ENCODE measurements at places on chromosomes 2 and 18.
A peak's percentile ranks its signal among the peaks of the same experiment; 100 is the strongest.

DNA sequence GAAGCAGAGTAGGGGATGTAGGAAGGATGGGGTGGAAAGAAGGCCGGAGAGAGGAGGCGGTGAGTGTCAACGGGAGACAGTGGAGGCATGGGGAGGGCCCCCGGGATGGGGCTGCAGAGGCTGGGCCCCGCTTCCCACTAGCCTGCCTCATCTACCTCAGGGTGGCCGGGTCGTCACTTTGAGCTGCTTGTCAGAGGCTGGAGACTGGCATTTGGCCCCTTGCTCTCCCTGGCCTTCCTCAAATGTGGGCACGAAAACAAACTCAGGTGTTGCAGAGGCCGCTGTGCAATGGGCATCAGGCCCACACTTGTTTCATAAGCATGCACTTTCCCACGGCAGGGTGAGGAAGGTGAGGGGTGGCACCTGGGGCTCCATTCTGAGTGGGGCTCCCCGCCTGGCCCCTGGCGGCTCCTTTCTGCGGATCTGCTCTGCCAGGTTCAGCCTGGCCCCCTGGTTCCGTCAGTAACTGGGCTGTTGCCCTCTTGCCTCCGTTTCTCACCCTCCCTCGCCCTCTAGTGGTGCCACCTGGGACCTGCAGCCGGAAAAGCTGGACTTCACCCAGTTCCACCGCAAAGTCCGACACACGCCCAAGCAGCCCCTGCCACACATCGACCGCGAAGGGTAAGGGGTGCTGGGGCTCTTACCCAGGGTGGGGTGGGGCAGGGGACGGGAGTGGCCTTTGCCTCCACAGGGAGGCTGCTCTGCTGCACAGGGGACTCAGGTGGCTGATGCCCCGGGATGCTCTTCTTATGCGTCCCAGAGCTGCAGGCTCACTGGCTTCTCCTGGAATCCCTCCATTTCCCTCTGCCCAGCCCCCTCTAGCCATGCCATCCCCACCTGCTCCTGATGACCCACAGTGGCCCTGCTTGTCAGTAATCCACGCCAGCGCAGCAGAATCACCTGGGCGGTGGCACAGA is 125.4 kb downstream of the CTIF start:
- DNase-seq, result peak; percentile 90

GRCh38 chr18:44737623-44738022 is 56.9 kb downstream of the SETBP1 start:
- no peak for DNase-seq

DNA sequence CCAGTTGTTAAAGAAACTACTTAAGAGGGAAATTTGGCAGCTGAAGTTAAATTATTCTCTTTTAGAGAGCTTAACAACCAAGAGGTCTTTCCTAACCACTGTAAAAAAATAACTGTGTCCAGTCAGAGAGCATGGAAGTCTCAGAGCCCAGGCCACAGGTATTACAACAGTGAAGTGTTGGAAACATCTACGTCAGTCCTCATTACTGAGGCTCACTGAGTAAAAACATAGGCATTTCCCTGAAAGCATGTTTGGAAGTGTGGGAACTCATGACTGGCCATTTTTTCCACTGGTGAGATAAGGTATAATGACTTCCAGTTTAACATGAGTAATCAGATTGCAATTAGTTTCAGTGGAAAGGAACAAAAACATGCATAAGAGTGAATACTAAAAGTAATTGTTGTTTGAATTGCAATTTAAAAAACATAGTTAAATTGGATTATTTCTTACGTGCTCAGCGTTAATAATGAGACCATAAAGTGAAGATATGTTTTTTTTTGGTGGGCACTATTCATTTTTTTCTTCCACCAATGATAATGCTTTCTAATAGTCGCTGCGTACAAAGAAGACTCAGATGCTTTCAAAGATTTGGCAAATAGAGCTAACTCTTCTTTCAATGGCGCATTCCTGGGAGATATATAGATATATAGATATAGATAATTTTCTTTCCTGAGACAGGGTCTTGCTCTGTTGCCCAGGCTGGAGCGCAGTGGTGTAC is 60.8 kb downstream of the EFEMP1 start:
- peak; percentile 80 for DNase-seq

DNA sequence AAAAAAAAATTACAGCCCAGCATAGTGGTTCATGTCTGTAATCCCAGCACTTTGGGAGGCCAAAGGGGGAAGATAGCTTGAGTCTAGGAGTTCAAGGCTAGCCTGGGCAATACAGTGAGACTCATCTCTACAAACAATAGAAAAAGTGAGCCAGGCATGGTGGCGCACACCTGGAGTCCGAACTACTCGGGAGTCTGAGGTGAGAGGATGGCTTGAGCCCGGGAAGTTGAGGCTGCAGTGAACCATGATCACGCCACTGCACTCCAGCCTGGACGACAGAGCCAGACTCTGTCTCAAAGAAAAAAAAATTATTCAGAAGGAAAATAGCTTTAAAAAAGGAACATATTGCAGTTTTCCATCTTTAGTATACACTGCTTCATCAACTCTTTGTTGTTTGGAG is 47.8 kb downstream of the CYP27C1 start:
- DNase-seq, result no peak

DNA sequence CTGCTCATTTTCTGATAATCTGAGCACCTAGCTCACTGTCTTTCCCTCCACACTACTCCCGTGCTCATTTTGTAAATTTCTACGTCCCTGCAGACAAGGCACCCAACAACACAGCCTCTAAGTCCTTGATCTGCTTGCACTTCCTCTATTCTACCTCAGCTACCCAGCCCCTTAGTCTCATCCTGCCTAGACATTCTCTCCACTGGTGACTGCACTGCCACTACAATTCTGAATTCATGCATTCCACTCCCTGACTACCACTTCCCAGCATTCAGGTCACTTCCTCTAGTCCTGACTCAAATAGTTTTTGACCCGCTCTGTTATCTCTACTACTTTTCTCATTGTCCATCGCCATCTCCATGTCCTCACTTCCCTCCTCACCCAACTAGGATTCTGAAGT is 155.7 kb downstream of the DYM start:
- DNase-seq, result no peak

- peak; percentile 92 for DNase-seq
These were observed at the start of gene CHST10 for GRCh38 chr2:100416935-100417710. CHST10 (minus strand) TSS chr2:100417668; CDS start chr2:100406675, 10,993 bp downstream.

DNA sequence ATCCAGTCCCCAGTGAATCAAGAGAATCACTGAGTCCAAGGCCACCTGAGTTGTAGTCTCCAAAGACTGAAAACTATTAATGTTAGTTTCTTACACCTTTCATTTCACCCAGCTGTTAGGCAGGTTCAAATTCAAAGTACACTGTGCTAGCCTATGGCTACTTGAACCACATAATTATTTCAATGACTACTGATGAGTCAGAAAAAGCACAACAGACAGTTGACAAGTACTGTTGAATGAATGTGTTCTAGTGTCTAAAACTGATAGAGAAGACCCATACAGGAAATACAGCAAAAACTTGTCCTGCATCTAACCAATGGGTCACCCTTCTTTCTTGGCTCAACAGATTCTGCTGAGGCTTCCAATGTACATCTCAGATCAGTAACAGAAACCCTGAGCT is 160.9 kb downstream of the MYO5B start:
- no peak for DNase-seq

GRCh38 chr18:73768043-73768442 is 379.6 kb downstream of the FBXO15 start:
- no peak for DNase-seq

DNA sequence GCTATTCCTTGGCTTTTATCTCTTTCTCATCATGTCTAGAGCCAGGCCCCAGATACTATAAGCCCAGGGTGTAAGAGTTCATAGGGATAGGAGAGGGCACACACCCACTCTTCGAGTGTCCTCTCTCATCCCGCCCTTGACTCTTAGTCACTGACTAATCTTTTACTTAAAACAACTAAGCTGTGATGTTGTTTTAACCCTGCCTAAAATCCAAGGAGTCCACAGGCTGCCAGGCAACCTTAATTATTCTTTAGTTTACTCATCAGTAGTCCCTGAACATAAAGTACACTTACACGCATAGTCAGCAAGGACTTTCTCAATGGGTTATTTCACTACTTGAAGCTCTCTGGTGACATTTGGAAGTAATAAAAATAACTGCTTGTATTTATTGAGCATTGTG is 28.4 kb downstream of the GREB1L start:
- no peak for DNase-seq
